ENCODE measurements at places on chromosomes 7 and 10.
A peak's percentile ranks its signal among the peaks of the same experiment; 100 is the strongest.

DNA sequence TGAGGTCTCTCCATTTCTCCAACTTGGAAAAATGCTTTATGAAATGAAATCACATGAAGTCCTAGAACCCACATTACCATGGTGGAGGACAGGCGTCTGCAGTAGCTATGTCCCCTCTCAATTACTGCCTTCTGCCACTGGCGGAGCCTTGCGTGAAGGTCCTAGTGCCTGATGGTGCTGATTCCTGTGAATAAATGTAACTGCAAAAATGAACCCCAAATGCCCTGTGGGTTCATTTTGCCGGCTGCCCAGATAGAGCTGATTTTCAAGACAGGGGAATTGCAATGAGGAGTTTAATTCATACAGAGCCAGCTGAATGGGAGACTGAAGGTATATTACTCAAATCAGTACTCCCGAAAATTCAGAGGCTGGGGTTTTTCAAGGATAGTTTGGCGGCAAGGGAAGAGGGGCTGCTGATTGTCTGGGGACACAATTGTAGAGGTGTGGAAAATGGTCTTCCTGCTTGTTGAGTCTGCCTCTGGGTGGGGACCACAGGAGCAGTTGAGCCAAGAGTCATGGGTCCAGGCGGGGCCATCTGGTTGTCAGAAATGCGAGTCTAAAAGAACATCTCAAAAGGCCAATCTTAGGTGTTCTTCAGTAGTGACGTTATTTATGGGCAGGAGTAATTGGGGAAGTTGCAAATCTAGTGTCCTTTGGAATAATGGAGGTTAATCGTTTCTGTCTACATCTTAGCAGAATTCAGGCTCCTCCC lies 13.5 kb downstream of the PRF1 start:
- DNase-seq = no peak

DNA sequence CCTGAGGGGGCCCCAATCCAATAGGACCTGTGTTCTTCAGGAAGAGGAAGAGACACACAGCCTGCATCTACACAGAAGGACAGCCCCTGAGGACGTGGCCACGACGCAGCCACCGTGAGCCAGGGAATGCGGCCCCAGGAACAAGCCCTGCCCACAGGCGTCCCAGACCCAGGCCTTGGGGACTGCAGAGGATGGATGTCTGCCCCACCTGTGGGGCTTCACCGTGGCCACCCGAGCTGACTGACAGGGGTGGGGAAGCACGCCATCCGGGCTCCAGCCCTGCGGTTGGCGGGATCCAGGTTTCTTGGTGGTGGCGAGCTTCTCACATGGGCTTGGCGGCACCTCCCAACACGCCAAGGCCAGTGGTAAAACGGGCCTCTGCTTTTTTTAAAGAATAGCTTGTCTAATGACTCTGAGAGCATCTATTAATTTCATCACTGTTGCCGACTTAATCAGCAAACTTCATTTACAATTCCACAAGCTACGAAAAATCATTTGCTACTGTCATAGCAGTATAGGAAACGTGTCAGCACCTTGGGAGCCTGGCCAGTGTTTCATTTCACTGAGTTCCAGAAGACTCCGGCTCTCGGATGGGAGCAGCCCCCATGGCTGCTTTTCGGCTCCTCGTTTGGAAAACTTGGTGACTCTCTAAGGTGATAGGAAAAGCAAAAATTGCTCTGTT lies 584.0 kb downstream of the PTPRN2 start:
- no peak for DNase-seq

GRCh38 chr7:127940381-127941160 lies 90.7 kb downstream of the LRRC4 start:
- no peak for DNase-seq

GRCh38 chr10:48985621-48986158 lies 46.0 kb upstream of the LRRC18 start:
- DNase-seq = no peak

DNA sequence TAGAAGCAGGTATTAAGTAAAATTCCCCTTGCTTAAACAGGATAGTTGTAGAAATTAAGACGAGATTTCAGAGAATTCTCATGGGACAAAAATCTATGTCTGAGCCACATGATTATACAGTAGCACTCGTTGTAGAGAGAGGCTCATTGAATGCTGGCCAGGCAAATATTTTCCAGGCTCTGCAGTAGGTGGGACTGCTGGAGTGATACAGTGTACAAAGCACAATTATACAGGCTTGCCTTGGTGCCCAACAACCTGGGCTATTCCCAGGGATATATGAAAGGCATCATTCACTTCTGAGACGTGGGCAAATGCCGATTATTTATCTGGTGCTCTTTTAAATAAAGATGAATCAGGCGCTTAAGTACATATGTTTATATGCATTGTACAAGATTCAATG lies 380.6 kb downstream of the PHTF2 start:
- DNase-seq = no peak

DNA sequence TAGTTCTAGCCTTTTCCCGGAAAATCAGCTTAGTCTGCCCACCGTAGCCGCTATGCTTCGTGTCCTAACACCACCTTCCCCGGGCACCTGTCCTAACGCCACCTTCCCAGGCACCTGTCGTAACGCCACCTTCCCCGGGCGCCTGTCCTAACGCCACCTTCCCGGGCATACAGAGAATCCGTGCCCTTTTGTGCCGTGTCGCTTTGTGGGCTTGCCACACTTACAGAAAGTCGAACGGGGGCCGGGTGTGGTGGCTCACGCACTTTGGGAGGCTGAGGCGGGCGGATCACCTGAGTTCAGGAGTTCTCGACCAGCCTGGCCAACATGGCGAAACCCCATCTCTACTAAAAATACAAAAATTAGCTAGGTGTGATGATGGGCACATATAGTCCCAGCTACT lies 73.6 kb upstream of the DNAJB6 start:
- DNase-seq = no peak

DNA sequence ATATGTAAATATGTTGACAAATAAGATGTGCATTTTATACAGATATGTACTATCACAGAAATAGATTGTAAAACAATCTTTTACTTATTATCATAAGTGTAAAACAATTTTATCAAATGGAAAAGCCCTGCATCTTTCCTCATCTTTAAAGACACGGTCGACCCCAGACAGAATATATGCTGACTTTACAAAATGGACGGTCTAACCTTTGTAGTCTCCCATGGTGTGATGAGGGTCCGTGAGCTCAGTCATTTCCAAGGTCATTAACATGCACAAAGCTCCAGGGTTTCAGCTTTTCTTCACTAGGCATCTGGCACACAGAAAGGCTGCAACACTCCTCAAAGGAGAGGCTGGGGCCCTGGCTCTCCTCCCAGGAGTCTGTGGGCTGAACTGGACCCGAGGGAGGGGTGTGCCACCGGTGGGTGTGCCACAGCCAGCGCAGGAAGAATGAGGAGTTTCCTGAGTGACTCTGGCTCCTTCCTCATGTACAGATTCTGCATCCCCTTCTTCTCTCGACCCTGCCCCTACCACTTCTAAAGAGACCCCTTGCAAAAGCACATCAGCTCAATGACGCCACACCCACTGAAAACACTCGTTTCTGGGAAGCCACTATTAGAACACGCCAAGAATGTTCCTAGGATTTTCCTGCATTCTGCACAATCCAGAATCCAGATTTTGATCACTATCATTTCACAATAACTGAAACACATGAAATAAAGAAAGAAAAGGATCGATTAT lies 26.2 kb upstream of the ABLIM1 start:
- no peak for DNase-seq

DNA sequence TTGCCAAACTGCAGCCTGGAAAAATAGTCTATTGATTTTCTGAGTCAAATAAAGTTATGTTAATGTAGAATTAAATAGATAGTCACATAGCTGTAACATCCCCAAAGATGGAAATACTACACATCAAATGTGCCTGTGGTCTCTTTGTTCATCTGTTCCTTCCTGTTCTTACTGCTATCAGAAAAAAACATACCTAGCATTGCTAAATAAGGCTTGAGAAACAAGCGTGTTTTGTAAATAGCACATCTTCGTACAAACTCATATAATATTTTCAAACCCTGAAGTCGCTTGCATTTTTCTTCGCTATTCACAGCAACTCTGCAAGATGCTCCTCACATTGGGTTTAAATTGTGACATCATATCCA lies 116.1 kb downstream of the KLF6 start:
- no peak for DNase-seq

GRCh38 chr10:31700181-31700611 lies 228.4 kb downstream of the ARHGAP12 start:
- no peak for DNase-seq

DNA sequence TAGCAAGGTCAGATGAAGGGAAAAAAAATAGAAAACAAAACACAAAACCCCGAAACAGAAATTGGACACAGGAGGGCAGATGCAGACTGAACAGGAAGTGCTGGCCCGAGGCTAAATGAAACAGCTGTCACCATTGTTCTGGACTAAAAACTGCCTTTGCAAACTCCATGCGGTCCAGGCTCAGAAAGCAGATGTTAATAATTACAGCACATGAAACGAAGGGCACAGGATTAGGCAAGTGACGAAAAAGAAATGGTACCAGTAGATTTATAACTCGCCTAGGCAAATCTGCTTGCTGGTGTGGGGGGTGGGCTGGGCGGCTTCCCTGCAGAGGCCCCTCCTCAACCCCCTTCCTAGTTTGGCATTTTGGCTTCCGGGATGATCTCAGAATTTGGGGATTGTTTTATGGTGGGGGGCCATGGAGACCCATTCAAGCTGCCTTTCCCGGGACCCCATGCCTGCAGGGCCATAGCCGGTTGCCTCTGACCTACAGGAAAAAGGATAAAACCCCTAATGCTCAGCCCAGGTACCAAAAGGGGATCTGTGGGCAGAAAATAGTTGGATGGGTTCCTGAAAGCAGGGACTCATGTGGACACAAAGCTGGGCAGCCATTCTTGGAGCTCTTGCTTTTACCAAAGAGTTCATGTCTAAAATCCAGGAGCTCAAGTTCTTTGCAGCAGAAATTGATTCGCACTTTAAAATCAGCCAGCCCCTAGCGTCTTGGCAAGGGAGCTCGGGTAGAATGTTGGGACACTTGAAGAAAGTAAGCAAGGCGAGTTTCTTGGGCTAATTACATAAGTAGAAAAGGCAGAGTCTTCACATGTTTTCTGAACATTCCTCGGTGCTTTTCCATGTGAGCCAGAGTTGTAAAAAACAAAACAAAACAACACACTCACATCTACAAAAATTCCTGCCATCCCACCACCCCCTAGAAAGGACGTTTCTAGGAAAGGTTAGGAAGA lies 39.0 kb upstream of the EMX2 start:
- peak; percentile 25 for DNase-seq

GRCh38 chr10:68348265-68348741 lies 15.6 kb upstream of the PBLD start:
- DNase-seq = no peak

- peak; percentile 53 for DNase-seq
These were observed at the start of gene ENO4 for GRCh38 chr10:116849248-116850057. ENO4 (plus strand) TSS chr10:116849499; CDS start chr10:116849567, 68 bp downstream.

DNA sequence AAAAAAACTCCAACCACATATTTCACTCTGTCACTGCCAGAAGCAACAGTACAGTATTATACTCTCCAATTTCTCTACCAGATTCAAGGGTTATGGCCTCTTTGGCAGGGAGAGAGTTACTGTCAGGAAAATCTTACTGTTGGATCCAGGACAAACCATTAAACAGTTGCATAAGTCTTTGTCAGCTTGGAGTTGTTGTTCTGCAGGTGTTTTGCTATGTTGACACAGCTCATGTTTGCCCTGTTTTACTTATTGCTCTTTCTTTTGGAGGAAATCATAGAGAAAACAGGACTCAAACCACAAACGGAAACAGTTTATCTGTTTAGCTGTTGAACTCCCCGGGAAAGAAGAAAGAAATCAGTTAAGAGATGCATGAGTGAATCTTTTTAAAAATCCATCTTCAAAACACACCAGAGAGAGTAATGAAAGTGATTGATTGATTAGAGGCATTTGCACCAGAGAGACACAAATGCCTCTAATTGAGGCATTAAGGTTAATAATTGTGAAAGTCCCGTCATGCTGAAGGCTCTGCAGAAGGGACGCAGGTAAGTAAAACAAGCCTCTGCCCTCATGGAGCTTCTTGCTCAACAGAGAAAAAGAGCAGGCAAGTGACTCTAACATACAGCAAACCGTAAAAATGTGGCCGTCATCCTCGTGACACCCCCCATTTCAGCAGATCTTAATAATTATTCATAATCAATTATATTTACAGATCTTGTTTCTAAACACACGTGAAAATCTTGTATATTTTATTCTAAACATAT lies 38.7 kb upstream of the ARHGAP21 start:
- no peak for DNase-seq

- peak; percentile 18 for DNase-seq
These were observed 88.2 kb upstream of the IMMP2L start for GRCh38 chr7:111650456-111650999.

DNA sequence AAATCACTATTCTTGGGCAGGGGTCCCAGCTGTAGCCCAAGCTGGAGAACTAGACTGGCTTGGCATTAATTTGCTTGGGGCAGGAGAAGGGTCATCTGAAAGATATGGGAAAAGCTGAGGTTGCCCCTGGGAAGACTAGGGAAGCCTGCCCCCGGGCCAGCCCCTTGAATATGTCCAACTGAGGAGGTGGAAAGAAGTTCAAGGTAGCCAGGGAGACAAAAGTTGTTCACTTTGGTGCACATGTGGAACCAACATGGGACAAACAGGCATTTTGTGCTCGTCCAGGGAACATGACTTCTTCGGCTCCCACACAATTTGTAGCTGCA lies 1.4 kb upstream of the LRRC61 start:
- DNase-seq = no peak

DNA sequence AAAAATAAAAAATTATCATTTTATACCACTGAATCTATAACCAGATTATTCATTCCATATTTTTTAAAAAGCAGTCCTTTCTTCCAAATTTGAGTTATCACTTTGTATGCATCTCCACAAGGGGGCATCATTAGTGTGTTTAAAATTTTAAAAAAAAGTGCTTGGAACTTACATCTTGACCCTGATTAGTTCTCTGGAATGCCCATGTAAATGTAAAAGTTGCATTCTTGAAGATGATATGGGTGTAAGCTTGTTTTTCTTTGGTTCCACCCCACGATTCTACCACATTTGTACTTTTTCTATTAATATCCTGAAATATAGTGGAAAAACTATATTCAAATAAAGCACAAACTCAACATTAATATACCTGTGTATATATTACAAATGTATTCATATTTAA lies 144.9 kb downstream of the ELAPOR2 start:
- DNase-seq = peak; percentile 9

GRCh38 chr10:79248341-79249185 lies 98.7 kb upstream of the PPIF start:
- no peak for DNase-seq

DNA sequence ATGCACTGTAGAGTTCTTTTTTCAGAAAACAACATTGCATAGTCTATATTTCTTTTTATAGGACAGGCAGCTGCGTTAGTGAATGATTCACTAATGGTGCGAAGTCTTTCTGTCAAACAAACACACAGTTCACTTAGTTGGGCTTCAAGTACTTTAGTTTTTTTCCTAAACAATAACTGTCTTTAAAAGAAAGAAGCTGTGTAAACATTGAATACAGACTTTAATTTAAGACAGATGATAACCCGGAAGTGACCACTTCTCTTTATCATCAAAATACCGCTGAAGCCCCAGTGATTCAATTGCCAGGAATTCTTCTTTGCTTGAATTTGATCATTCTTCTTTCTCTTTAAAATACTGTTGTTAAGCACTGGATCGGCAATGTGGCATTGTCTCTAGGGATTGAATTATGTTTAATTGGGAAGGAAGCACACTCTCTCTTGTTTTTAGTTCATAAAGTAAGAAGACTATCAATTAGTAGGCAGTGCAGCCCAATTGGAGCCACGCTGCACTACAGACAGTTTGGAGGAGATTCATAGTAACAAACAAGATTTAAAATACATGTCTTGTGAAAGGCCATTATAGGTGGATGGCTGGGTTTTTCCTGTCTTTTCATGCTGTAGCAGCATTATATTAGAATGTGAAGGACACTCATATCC lies 30.4 kb downstream of the CNTNAP2 start:
- DNase-seq = no peak

GRCh38 chr10:126469692-126470091 lies 81.4 kb upstream of the ADAM12 start:
- DNase-seq = no peak
